ENCODE measurements at places on chromosomes 2 and 18. TPM values are rescaled to one million over a fixed set of nuclear protein-coding genes. Genes with fewer than 3 reads are reported as not detected.

The SNX17 gene
- total RNA-seq = 133 TPM

The BCL2 gene
- total RNA-seq = 29.3 TPM

The TOGARAM2 gene
- 2.4 TPM for total RNA-seq

The THADA gene
- total RNA-seq = 33.3 TPM

The STPG4 gene
- not detected for total RNA-seq

DNA sequence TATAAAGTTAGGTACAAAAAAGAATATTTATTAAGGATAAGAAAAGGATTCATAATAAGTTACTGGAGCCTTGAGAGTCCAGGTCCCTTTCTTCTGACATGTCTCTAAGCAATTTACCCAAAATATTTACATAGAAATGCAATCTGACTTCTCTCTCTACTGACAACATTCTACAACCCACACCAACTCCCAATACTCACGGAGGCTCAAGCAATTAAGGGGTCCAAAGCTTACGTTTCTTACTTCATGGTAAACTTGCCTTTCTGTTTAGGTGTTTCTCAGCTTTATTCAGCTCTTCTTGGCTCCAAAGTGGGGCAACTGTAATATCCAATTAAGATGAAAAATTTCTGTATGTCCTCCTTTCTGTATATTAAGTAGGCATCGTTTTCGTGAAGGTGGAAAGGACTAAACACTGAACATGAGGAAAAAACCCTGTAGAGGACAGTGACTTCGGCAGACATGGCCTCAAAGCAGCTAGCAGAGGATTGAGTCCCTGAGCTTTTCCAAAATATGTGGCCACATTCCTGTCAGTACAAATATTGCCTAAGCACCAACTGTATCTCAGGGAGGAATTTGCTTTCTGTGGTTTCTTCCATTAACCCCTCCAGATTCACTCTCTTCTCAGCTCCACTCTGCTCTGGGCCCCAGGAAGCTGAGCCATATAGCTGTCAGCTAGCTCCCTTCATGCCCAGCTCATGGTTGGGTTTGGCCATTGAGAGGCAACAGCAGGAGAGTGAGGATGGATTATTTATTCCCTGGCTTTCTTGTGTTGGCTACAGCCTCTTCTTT is 67.9 kb upstream of the GLS start:
- DNase-seq = no peak

DNA sequence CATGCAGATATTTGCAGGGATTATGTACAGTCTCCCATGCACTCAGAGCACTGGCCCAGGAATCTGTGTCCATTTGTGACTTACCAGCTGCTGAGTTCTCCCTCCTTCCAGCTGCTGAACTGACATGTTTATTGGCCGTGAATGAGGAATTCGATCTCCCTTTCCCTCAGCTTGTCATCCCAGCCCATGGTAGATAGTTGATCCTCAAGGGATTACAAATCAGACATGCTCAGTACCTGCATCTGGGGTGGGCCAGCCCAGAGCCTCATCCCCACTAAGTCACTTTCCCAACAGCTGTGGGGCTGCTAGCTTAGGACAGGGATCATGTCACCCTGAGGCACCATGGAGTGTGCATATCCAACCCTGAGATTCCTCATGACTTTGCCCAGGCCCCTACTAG is 1284.9 kb upstream of the LRRTM1 start:
- DNase-seq = no peak

DNA sequence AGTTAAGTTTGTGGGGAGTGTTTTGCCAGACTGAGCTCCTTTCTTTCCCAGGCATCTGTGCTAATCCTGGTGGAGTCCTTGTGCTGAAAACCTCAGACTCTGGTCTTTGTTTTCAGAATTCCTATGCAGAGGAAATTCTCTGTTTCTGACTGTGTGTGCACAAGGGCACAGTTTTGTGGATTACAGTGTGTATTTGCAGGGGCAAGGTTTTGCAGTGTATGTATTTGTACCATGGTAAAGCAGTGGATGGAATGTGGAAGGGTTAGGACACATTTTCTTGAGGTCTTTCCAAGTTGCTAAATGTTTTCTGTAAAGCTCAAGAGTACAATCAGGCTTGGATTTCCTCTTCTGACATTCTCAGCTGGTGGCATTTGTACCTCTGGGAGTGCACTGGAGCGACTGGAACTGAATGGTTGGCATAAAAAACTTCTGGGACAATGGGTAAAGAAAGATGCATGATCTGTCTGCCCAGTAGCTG is 139.5 kb upstream of the RND3 start:
- DNase-seq = no peak

GRCh38 chr2:235668782-235669181 is 174.9 kb downstream of the AGAP1 start:
- no peak for DNase-seq

DNA sequence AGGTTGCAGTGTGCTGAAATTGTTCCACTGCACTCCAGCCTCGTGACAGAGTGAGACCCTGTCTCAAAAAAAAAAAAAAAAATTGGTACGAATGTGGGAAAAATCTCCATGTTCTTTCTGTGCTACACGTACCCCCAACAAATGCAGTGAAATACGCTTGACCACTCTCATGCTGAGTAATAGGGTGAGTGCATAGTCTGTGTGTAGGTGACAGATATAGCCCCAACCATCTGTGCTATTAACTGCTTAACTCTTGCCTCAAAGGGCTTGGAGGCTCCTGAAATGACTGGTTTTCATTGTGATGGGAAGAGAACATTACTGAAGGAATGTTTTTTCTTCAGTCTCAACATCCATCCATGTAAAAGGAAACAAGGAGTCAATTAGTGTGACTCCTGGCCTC is 15.7 kb downstream of the LYPD1 start:
- no peak for DNase-seq

- DNase-seq = no peak
Measured at GRCh38 chr2:112686348-112687217, 34.2 kb upstream of the NT5DC4 start.

- DNase-seq = no peak
Measured at GRCh38 chr18:63752636-63753035, 22.6 kb upstream of the SERPINB7 start.

GRCh38 chr2:234991290-234991689 is 39.5 kb downstream of the SH3BP4 start:
- DNase-seq = no peak

GRCh38 chr2:208369091-208369490 is 37.5 kb upstream of the PTH2R start:
- DNase-seq = no peak

DNA sequence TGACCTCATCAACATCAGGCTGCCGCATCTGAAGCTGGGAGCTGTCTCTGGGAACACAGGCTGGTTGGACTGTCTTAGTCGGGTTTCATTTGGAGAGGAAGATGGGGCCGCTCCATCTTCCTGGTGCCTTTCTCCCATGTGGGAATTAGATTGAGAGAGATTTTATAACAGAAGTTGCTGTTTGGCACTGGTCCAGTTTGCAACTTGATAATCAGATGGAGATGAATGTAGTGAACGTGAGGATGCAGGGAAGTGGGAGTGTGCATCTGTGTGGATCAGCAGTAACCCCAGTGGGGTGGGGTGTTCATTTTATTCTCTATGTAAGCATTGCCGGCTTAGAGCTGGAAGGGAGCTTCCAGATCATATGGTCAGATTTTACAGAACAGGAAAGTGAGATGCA is 250.9 kb downstream of the DCDC2C start:
- DNase-seq = no peak

GRCh38 chr18:11405804-11406203 is 203.6 kb upstream of the SLC35G4 start:
- DNase-seq = no peak

DNA sequence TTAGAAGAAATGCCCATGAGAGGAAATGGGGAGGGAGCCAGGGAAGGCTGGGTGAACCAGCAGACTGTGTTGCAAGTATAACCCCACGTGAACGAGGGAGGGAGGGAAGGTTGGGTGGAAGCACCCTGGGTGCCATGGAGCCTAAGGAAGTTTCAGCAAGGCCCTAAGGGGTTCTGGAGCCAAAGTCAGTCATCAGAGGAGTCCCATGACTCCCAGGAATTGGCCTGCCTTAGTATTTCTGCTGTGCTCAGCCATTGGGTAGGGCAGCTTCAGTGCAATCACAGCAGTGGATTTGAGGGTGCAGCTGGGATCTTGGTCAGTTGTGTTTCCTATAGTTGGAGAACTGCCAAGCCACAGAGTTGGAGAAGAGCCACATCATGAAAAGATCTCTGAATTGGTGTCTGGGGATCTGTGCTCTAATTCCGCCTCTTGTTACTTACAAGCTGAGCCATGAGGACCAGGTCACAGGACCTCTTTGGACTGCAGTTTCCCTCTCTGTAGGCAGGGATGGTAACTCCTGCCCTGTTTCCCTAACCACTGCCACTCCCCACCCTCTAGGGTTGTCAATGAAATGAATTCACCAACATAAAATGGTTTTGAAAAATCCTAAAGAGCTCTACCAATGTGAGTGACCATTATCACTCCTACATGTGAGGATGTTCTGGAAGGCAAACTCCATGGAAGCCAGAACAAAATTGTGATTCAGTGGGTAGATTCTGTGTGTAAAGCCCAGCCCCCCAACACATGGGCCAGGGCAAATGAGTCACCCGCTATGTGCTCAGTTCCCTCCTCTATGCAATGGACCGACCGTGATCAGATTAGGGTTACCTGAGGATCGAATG is 108.9 kb downstream of the CLIP4 start:
- no peak for DNase-seq

GRCh38 chr2:229514273-229514895 is 200.0 kb downstream of the DNER start:
- DNase-seq = no peak

- DNase-seq = no peak
Measured at GRCh38 chr2:172888714-172889669, 153.3 kb downstream of the RAPGEF4 start.

DNA sequence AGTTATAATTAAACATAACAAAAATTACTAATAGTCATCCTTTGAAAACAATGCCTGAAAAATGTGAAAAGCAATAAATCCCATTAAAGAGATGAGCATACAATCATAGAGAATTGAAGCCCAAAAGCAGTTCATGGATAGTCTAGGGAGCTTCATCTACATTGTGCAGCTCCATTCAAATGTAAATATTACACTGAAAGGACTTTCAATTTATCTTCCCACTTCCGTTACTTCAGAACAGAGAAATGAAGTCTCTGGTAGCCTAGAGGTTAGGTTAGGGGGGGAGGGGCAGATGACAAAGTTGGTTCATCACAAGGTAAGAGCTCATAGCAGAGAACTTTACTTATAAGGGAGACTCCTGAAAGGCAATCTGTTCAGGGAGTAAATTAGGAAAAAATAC is 126.6 kb upstream of the RGPD4 start:
- no peak for DNase-seq

DNA sequence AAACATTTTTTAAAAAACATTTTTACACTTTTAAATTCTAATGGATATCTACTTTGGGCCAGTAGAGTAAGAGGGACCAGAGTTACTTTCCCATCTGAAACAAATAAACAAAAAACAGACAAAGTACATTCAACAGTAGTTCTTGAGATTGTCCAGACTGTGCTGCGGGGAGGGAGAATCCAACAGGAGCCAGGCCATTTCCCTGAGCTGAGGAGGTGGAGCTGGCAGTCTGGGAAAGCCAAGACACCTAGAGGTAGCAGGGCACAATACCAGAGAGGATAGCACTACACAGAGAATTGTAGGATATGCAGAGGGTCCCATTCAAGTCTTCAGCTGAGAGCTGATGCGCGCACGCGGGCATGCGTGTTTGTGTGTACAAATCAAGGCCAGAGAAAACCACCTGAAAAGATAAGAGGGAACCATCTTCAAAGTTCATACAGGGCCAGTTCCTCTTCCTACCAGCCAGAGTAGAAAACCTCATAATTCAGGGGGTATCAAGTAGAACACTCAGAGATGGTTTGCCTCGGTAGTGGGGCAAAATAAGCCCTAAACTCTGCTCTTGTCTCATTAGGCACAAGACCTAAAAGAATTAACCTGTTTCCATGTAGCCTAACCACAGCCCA is 44.0 kb downstream of the PTRHD1 start:
- no peak for DNase-seq

- DNase-seq = no peak
Measured at GRCh38 chr18:50630895-50631294, 71.0 kb downstream of the MAPK4 start.
